NCI-H446 treated with DMSO at 0.1 percent for 48 hours (cell line): ENCODE measurements at places on chromosomes 6 and 20.

DNA sequence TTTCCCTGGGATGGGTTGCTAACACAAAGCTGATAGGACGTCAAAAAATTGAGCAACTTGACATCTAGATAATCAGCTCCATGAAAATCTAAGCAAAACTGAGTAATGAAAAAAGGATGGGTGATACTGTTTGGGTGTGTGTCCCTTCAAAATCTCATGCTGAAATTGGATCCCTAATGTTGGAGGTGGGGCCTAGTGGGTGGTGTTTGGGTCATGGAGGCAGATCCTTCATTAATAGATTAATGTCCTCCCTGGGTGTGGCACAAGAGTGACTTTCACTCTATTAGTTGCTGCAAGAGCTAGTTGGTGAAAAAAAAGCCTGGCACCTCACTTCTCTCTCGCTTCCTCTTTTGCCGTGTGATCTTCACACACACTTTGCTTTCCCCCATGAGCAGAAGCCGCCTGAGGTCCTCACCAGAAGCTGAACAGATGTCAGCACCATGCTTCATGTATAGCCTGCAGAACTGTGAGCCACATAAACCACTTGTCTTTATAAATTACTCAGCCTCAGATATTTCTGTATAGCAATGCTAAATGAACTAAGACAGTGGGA lies 160.9 kb downstream of the FRK start:
- no peak for DNase-seq

- no peak for DNase-seq
Measured at GRCh38 chr6:158568549-158568948, 8.7 kb downstream of the TMEM181 start.

GRCh38 chr6:98932381-98932780 lies 15.4 kb downstream of the FBXL4 start:
- DNase-seq = no peak

DNA sequence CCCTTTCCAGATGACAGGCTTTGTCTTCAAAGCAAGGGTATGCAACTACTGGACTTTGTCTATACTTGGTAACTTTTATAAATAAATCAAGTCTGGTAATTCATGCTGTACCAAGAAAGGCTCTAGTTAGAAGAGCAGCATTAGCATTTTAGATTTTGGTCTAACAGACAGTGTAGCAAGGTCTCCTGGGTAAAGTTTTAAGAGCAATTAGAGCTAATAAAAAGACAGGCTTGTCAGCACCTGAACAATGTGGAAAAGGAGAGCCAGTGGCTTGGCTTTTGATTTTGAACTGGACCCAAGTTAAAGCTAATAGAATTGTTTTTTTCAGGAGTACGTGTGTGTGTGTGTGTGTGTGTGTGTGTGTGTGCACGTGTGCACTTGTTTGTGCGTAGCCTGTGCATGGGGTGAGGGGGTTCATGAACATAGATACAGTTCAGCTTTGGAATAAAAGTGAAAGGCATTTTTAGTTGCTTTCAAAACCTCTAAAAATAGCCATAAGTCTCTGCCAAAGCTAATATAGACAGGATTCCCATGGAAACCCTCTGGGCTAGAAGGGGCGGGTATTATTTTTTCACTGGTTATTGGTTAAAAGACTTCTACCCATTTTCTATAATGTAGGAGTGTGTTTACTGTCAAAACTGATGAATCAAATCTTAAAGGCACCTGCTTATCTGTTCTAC lies 138.4 kb downstream of the KCNQ5 start:
- peak; percentile 13 for DNase-seq

GRCh38 chr20:4689220-4689619 lies 32.5 kb upstream of the PRND start:
- DNase-seq = no peak

DNA sequence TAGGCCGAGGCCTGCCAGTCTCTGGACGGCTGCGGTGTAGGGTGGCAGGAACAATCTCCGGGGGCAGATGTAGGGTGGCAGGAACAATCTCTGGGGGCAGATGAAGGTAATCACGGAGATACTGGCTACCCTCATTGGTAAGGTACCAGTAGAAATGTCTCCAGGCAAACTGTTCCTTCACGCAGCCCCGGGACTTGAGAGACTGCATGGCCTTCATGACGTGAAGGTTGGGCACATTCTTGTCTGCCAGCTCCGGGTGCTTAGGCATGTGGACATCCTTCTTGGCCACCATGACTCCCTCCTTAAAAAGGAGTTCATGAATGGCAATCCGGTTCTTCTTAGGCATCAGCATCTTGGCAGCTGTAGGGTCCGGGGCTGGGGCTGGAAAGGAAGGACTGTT lies 6.1 kb downstream of the FAM110A start:
- DNase-seq = no peak

- no peak for DNase-seq
Measured at GRCh38 chr6:71408787-71409723, 120.4 kb downstream of the OGFRL1 start.

DNA sequence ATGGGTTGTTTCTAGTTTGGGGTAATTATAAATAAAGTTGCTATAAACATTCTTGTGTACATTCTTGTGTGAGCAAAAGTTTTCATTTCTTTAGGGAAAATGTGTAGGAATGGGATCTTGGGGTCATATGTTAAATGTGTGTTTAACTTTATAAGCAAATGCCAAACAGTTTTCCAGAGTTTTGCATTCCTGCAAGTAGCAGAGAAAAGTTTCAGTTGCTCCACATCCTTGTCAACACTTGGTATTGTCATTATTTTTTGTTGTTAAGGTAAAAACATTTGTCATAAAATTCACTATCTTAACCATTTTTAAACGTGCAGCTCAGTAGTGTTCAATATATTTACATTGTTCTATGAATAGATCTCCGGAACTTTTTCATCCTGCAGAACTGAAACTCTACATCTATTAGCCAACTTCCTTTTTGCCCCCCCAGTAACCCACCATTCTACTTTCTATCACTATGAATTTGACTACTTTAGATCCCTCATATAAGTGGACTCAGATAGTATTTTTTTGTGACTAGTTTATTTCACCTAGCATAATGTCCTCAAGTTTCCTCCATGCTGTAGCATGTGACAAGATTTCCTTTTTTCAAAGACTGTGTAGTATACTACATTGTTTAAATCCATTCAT lies 48.4 kb downstream of the PHACTR2 start:
- DNase-seq = no peak

DNA sequence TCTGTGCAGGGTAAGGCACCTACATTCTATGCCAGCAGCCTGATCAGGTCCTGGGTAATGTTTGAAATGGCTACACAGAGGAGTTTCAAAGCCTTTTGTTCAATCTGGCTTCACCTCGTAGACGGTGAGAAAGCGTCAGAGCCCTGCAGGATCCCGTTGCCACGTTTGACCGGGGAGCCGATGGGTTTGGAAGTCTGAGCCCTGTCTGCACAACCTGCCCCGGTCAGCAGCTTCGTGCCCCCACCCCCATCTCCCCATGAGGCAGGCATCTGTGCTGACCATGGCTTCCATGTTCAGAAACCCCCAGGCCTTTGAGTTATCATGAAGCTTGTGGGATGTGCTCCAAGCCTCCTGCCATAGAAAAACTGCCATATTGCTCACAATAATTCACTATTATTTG lies 63.9 kb downstream of the PTPN1 start:
- DNase-seq = no peak

- DNase-seq = no peak
Measured at GRCh38 chr6:168363811-168364792, 44.5 kb upstream of the DACT2 start.

GRCh38 chr6:165244524-165245247 lies 64.7 kb downstream of the C6orf118 start:
- no peak for DNase-seq

GRCh38 chr6:149264629-149265028 lies 52.9 kb upstream of the TAB2 start:
- no peak for DNase-seq

DNA sequence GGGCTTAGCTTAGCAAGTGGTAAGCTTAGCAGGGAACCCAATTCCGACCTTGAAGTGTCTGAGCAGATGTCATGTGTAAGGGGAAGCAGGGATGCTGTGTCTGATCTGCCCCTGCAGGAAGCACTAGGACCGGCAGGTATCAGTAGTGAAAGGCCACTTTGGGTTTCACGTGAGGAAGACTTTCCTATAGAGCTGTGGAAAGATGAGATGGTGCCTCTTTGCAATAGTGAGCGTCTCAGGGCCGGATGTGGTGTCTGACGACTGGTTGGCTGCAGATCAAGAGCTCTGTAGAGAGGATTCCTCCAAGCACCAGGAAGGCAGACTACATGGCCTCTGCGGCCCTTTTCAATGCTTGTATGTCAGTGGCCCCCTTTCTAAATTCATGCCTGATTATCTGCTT lies 98.3 kb downstream of the TIAM2 start:
- no peak for DNase-seq

DNA sequence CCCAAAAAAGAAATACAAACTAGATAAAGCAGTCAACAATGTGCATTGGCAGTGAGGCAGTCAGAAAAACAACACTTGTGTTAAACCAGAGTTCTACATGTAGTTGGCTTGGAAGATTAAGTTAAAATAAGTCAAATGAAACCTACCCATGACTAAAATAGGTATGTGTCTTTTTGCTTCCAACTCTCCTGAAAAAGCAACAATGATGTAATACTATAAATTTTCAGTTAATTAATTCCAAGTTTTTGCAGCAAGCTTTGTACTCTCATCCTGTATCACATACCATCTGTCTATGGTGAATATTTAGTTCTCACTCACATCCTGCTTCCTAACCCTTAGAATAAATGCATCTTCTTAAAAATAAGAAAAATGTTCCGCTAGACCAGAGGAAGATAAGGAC lies 261.5 kb downstream of the KIF16B start:
- DNase-seq = no peak

DNA sequence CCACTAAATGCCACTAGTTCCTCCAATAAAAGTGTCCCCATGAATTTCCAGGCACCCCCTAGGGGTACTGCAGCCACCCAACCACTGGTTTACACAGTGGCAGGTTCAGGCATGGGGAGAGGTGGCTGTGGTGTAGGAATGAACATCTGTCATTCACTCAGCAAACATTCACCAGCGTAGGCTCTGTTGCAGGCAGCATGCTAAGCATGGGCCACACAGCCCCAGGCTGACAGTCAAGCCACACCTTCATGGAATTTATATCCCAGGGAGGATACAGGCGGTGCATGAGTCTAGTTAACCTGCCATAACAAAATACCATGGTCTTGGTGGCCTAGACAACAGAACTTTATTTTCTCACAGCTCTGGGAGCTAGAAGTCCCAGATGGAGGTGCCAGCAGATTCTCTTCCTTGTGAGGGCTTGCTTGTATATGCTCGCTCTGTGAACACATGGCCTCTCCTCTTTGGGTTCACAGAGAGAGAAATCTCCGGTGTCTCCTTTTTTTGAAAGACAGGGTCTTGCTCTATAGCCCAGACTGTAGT lies 135.7 kb downstream of the EYA2 start:
- DNase-seq = no peak
